ENCODE measurements at places on chromosomes 7 and 10.
A peak's percentile ranks its signal among the peaks of the same experiment; 100 is the strongest.

GRCh38 chr10:44340557-44340956, 44.3 kb downstream of the CXCL12 start:
- no peak for DNase-seq

GRCh38 chr7:74599244-74599643, 58.3 kb upstream of the GTF2I start:
- no peak for DNase-seq

GRCh38 chr7:46610746-46611145, 689.7 kb upstream of the IGFBP3 start:
- DNase-seq, result no peak

DNA sequence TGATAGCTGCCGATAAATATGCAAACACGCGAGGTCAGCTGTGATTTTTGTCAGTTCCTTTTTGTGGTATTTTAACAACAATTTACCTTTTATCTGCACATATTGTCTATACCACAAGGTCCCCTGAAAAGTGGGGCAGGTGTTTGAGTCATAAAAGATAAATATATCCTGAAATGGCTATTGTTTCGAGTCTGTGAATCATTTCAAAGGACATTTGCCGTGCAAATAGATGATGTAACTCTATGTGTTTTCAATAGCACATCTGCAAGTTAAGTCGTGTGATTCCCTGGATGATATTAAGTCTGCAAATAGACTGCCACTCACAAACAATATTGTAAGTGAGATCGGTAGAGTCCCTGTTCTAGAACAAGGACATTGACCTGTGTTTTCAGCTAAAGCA, 193.0 kb upstream of the PITRM1 start:
- no peak for DNase-seq

GRCh38 chr10:89207801-89208551, 859 bp upstream of the CH25H start:
- DNase-seq, result no peak

DNA sequence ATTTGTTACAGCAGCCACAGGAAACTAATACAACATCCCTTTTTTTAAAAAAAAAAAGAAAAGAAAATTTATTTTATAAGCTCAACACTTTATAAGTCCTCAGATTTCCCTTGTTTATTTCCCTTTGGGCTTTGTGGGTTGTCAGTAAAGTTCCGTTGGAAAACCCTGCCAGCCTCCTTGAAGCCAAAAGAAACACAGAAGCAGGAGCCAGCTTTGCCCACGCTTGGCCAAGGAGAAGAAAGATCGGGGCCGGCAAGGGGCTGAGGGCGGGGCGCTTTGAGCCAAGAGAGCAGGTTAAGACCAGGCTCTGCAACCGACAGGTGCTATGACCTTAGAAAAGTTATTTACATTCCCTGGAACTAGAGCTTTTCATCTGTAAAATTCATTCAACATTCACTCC, 72.7 kb downstream of the RGS10 start:
- DNase-seq, result no peak

DNA sequence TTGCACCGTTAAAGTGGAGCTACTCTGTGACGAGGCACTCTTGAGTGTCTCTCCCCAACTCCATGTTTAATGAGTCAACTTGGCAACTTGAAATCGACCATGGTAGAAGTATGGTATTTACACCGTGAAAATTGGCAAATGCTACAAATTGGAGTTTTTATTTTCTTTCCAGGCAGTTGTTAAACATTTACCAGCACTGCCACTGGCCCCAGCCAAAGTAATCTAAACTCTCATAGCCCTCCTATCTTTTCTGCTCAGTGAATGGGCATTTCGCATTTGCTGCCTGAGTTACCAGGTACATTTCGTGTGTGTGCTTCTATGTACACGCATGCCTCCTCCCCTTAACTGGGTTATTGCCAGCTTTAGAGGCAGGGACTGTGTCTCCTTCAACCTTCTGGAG, 83.3 kb downstream of the NHLRC2 start:
- DNase-seq, result no peak

GRCh38 chr10:133170092-133170491, 10.1 kb downstream of the KNDC1 start:
- DNase-seq, result no peak

DNA sequence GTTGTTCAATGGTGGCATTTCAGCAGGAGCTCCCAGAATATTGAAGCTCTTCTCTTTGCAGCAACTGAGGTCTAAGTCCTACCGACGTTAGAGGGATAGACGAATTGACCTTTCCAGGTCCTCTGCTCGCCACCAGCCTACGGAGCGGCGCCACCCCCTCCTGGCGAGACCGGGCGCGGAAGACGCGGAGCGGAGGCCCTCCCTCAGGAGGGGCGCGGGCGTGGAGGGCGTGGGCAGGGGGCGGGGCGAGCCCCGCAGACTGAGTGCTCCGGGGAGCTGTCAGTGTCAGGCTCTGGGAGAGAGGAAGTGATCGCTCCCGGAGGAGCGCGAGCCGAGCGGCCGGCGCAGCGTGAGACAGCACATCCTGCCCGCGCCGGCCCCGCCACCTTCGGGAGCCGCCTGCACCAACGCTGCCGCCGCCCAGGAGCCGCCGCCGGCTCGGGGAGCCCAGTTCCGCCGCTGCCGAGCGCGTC, at the start of gene DYNC1I1:
TSS of gene DYNC1I1 (plus strand) at position 257 of the 473 bp plus-strand sequence. CDS start 32,176 bp downstream, outside the sequence.
- DNase-seq, result peak; percentile 51

DNA sequence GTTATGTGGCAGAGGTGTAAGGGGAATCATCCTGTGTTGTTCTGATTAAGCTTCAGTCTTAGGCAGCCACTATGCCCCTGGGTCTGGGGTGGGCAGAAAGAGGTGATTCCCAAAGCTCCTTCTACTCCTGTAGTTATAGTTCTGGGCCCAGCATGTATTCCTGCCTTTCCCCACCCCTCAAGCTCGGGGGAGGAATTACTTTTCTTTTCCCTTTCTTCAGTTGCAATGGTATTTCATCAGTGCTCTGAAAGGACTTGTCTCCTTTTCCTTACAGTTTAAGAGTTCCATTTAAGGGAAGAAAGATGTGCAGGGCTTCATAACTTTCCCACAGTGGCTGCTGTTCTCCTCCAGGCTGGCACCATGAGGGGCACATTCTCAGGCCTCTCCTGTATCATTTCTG, 94.2 kb downstream of the MTPAP start:
- DNase-seq, result peak; percentile 28

DNA sequence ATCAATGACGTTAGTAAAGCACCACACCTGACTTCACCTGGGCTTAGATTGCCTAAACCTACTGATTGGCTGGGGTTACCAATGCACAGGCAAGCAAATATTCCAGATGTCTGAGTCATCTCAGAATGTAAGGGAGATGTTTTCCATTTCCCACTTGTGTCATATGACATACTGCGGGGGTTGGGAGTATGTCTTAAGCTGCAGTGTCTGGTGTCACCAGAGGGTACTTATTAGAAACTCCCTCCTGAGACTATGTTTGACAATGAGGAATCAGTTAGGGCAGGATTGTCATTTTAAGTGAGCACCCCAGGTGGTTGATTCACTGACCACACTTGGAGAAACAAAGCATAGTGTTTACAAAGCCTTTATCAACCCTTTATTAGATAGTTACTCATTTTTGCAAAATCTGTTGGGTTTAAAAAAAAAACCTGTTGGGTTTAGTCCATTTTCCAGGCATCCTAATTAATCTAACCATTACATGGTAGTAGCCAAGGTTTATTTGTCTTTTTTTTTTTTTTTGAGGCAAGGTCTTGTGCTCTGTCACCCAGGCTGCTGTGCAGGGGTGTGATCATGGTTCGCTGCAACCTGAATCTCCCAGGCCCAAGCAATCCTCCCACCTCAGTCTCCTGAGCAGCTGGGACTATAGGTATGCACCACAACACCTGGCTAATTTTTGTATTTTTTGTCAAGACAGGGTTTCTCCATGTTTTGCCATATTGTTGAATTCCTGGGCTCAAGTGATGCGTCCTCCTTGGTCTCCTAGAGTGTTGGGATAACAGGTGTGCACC, 72.5 kb downstream of the CDK6 start:
- DNase-seq, result peak; percentile 73

DNA sequence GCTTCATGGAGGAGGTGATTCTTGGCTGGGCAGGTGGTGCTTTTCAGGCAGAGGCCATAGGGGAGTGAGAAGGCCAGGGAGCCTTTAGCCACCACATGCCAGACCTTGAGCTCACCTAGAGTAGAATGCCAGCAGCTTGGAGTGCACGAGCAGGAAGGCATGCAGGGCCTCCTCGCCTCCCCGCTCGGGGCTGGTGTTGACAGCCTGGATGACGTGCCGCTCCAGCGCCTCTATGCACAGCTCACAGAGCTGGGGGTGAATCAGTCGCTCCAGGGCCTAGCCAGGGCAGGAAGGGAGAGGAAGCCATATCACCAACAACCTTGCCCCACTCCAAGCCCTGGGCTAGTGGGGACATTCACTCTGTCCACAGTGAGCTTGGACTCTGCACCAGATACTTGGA, 15.7 kb downstream of the HPS1 start:
- DNase-seq, result no peak

- DNase-seq, result no peak
These were observed 511.0 kb upstream of the PCDH15 start for GRCh38 chr10:55311848-55312635.

DNA sequence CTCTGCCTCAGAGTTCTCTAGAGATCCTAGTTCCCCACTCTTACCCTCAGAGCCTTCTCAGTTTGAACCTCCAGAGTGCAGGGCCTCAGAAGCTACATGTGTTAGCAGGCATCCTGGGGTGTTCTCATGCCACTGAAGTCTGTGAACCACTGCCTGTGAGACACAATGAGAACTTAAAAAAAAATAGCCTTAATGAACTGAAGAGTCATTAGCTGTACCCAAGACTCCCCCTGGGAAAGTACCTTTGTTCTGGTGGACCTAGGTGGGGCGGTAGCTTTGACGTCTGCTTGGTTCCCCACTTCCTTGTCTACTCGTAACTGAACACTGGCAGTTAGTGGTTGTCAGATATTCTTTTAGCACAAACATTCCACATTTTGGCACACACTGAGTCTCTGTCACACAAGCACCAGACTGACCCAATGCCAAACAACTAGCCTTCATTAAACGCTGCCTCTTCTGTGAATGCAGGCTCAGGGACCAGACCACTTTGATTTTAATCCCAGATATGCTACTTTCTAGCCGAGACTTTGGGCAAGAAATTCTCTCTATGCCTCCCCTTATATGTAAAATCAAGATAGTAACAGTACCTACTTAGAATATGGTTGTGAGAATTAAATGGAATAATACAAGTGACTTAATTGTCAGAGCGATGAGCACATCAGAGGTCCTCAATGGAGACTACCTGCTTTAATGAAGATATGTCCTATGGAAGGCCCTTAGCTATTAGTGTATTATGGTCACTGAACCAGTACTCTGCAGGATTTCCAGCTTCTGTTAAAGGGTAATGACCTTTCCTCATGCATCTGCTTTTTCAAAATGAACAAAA, 75.3 kb upstream of the CC2D2B start:
- no peak for DNase-seq

DNA sequence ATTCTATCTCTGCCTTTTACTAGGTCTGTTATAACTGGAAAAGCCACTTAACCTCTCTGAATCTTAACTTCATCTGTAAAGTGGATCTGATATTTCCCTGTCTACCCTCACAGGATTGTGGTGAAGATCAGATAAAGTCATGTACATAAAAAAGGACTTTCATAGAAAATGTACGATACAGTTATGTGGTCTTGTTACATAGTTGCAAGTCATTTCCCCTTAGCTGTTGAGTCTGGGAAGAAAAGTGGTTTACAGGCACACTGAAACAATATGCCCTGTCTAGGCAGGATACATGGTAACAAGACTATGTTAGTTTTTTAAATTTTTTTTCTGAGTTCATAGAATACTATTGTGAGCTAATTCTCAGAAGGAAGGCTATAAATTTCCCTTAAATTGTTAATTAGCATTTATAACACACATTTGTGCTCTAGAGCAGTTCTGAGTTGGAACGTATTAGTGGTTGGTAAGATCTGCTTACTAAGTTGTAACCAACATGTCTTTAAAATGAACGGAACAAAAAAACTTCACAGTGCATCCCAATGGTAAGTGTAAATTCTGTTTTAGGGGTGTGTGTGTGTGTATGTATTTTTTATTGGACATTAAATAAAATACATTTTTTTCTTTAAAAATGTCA, 7.1 kb upstream of the GSTO1 start:
- no peak for DNase-seq

DNA sequence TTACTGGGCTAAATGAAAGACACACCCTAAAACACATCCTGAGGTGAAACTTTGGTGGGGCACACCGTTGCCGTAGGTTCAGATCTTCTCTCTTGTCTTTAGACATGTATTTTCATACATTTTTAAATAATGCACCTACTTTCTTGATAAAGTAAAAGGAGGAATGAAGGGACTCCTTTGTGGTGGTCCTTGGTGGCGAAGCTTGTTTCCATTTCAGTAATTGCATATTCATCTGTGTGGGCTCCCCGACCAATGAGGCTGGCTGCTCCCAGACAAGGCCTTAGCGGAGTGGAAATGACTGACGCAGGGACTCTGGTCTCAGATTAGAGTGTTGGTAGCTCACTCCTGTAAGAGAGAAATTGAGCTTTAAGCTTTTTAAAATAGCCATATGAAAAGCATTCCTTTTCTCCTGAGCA, 815 bp downstream of the CCSER2 start:
- DNase-seq, result peak; percentile 26

GRCh38 chr10:14016931-14017333, 313.8 kb downstream of the FRMD4A start:
- DNase-seq, result no peak

DNA sequence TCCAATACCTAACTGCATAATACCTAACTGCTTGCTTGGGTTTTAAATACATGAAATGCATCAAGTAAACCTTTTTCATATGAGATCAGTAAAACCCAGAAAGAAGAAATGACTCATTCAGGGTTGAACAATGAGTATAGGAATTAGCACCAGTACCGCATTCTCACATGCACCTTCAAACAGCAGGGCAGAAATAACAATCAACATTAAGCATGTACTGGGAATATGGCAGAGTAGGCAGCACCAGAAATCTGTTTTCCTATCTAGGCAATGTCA, 850.3 kb upstream of the SORCS1 start:
- DNase-seq, result no peak

- DNase-seq, result no peak
These were observed 983.7 kb downstream of the GATA3 start for GRCh38 chr10:9038146-9038714.

- no peak for DNase-seq
These were observed 47.6 kb upstream of the TMEM72 start for GRCh38 chr10:44863344-44864047.

DNA sequence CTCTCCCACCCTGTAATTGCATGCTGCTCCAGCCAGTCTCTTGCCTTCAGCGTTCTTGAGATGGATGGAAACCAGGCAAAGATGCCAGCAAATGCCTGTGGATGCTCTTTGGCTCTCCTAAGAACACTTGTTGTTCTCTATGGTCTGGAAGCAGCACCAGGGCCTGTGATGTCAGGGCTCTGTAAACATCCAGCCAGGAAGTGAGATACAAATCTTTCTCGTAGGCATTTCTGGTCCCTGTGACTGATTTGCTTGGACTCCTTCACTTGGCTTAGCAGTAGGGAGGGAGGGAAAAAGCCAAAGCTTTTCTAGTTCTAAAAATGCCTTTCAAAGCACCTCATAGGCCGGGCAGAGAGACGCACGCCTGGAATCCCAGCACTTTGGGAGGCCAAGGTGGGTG, 201.3 kb downstream of the REEP3 start:
- peak; percentile 35 for DNase-seq

- DNase-seq, result no peak
These were observed 113.6 kb downstream of the CCNY start for GRCh38 chr10:35449944-35450343.

All from fibroblast of skin of abdomen (primary cell).